ENCODE measurements at places on chromosomes 12 and 14.

- no peak for DNase-seq
Measured at GRCh38 chr12:58117201-58117600, 175.8 kb downstream of the ATP23 start.

GRCh38 chr14:62631176-62631575 lies 414.1 kb downstream of the KCNH5 start:
- no peak for DNase-seq

DNA sequence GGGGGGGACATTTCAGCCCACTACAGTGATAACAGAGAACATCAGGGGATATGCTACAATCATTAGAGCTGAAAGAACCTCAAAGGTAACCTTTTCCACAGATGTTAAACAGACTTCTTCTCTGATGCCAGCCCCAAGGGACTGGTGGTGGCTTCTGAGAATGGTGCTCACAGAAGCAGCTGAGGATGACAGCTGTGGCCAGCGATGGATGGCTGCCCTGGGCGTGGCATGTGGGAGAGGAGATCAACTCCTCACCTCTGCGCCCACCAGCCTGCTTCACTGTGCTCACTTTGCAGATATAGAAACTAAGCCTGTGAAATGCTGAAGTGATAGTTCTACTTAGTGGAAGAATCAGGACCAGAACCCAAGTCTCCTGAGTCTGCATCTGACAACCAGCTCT lies 33.0 kb downstream of the FOXN3 start:
- DNase-seq = no peak

- DNase-seq = no peak
Measured at GRCh38 chr12:11732715-11733114, 83.2 kb downstream of the ETV6 start.

GRCh38 chr14:62082779-62083178 lies 320.6 kb downstream of the SNAPC1 start:
- no peak for DNase-seq

- no peak for DNase-seq
Measured at GRCh38 chr14:20179880-20180279, 10.8 kb upstream of the OR11G2 start.
